ENCODE measurements at places on chromosomes 6 and 20.

- DNase-seq = no peak
These were observed 16.4 kb downstream of the ZNF311 start for GRCh38 chr6:28988536-28989311.

- DNase-seq = no peak
These were observed 6.7 kb upstream of the LAMP5 start for GRCh38 chr20:9507544-9508239.

DNA sequence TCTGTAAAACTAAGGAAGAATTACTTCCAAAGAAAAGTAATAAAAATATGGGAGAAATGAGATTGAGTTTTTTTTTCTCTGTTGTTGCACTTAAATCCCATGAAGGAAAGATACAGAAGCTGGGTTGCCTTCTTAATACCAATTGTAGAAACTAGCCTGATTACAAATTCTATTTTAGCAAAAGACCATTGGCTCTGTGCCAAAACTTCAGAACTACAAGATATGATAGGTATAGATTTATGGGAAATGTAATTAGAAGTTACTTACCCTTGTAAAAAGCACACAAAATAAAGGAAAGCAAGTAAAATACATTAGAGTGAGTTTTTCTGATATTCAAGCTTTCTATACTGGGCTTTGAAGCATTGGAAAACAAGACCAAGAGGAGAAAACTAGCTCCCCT lies 73.5 kb upstream of the SCGN start:
- peak; percentile 16 for DNase-seq

DNA sequence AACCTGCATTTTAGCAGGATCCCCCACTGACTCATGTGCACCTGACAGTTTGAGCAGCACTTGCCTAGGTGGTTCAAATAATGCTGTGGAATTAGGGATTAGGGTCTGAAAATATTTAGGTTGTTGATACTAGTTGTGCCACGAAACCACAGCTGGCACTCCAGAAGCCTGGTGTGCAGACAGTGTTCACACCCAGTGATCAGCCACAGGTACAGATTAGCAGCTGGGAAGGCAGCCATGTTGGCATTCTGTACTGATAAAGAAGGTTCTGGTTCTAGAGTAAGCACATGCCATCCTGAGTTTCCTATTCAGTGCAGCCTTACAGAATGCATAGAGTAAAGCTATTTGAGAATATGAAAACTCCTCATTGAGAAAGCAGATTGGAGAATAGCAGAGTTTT lies 30.1 kb downstream of the TMEM74B start:
- DNase-seq = no peak

DNA sequence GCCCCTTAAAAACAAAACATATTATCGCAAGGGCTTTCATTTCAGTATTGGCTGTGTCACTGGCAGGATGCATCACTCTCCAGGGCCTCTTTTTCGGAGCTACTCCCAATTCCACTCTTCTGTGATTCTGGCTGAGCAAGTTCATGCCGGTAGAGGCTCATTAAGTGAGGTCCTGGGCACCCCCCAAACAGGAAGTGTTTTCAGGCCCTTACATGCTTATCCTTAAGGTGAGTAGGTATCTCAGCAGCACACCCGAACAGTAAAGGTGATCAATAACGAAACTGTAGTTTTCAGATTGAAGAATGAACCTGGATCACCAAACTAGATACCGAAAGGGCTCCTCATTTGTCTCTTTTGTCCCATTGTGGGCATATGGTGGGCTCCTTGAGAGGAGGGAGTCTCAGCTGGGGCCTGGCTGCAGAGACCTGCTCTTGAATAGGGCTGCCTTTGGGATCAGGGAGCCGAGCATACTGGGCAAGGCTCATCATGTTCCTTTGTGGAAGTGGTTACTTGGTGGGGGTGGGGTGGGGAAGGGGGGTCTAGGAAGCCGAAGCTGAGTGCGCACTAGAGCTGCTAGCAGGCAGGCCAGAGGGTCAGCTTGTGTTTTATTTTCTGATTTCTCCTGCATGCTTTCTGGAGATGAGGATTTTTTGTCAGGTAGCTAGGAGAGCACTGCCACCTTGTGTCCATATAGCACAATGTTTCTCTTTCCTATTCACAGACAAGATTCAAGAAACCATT lies 65.2 kb downstream of the CDS2 start:
- peak; percentile 66 for DNase-seq

- DNase-seq = no peak
These were observed 158.3 kb upstream of the OGFRL1 start for GRCh38 chr6:71130277-71130676.

GRCh38 chr6:169424149-169424804 lies 170.6 kb upstream of the THBS2 start:
- DNase-seq = no peak

- DNase-seq = peak; percentile 9
These were observed 3.5 kb upstream of the PRIM2 start for GRCh38 chr6:57313711-57314471.

DNA sequence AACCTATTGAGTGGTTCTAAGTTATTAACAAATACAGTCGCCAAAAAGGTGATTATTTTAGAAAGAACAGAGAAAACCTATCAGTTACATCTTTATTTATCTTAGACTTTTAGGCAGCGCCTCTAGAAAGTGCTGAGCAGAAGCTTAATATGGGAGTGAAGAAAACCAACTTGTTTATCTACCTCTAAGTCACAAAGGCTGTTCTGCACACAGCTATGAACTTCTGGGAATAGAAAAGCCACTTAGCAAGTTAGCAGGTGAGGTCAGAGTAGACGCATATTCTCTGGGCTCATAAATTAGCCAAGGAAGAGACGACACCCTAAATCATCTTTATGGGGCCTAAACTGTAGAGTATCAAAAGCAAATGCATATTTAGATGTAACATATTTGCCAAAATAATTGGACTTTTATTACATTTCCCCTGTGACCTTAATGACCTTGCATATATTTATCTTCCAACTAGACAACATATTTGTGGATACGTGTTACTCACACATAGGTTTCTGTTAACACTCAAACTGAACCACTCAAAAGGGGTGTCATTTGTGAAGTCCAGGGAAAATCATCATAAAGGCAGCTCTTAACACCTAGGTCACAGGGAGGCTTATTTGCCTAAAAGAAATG lies 267.1 kb downstream of the ADGB start:
- DNase-seq = no peak

DNA sequence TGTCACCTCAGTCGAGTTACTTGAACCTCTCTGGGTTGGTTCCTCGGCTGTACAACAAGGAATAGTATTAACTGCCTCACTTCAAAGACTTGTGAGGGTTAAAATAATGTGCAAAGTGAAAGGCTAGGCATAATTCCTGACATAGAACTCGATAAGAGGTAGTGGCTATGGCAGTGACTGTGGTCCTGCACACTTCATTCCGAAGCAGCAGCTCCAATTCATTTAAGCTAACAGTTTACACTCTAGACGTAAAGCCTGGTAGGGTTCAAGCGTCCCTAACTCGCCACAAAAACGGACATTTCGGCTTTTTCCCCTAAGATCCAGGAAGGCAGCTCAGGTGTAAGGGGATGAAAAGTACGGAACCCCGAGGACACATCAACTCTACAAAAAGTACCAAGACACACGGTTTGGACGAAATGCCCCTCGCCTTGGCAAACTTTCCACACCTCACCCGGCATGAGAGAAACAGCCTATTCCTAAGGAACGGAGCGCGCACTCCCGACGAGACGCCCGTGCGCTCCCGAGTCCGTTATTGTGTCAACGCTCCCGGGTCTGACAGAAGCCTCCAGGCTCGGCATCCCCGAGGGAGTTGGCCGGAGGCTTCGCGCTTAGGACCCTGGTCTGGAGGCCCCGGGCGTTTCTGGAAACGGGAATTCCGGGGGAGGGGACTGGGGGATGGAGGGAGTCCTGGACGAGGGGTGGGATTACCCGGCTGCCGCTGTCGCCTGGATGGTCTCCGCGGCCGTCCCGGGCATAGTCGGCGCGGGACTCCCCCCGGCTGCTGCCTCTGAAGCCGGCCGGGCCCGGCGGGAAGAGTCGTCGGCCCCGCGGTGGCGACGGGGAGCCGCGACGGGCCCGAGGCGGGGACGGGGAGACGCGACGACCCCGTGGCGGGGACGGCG lies 937 bp downstream of the ZNF318 start:
- DNase-seq = peak; percentile 31

DNA sequence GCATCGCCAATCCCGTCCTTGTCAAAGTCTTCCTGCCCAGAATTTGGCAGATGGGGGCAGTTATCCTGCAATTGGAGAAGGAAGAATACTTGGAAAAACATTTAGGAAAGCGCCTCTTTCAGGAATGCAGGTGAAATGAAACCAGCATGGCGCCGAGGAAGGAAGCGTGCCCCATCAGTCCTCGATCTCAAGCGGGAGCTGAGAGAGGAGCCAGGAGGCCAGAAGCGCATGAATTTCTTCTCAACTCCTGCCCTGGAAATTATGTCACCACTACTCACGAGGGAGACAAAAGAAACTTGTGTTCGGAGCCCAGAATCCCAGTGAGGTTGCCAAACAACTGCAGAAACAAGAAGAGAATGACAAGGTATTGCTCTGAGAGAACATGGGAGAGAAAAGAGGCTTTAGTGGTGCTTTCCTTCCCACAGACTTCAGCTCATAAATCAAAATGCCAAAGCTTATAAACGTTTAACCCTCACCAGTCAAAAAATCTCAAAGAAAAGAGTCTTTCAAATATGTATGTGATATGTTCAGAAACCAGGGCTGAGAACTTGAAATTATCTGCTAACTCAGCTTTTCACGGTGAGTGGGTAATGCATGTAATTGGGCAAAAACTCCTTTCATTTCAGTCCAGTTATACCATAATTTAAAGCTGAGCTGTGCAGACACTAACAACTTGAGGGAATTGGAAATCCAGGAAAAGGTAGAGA lies 23.9 kb downstream of the THBS2 start:
- no peak for DNase-seq

DNA sequence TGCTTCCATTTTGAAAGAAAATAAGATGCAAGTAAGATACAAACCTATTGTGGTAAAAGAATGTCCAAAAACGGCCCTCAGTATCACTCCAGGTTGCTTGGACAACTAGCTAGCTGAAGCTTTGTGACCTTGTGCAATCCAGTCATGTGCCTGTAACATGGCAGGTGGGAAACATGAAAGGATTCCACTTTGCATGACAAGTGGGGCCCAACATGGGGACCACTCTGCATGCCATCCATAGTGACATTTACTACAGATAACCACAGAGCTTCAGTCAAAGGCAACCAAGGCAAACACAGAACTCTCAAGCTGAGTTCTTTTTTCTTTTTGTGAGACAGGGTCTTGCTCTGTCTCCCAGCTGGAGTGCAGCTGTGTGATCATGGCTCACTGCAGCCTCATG lies 15.8 kb upstream of the FBXO9 start:
- DNase-seq = no peak

DNA sequence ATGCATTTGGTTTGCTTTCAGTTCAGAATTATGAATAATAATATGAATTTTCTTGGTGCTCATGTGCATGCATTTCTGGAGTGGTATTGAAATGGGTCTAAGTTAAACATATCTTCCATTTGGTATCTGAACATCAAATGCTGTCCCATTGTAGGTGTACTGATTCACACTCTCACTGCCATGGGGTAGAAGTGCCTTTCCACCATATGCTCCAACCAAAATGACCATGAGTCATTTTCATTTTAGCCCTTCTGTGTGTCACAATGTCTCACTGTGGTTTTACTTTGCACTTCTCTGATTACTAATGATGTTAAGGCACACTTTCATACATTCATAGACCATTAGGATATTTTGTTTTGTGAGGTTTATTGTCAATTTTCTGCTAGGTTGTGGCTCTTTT lies 211.9 kb downstream of the HAO1 start:
- DNase-seq = no peak

GRCh38 chr6:45132059-45132458 lies 196.1 kb upstream of the RUNX2 start:
- no peak for DNase-seq

- DNase-seq = no peak
These were observed 112.2 kb downstream of the SULF2 start for GRCh38 chr20:47672886-47673670.

DNA sequence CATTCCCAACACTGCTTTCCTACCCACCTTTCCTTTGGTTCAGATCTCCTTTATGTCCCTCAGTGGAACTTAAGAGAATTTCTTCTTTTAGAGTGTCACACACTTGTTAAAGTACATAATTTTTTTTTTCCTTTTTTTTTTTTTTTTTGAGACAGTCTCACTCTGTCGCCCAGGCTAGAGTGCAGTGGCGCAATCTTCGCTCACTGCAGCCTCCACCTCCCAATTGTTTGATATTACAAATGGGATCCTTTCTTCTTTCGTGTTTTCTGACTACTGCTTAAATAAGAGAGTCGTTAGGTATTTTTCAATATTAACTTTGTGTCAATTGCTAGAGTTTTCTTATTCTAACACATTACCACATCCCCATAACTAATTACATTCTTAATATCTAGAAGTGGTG lies 29.1 kb downstream of the NUP153 start:
- DNase-seq = no peak

GRCh38 chr6:43457643-43458042 lies 2.3 kb upstream of the DLK2 start:
- DNase-seq = no peak

- DNase-seq = no peak
These were observed 751.9 kb upstream of the CHD6 start for GRCh38 chr20:42370075-42370474.

- no peak for DNase-seq
These were observed 86.4 kb upstream of the POU3F2 start for GRCh38 chr6:98747960-98748359.

- no peak for DNase-seq
These were observed 44.6 kb upstream of the GGTLC1 start for GRCh38 chr20:24033151-24033550.

GRCh38 chr20:168876-169275 lies 11.6 kb downstream of the DEFB127 start:
- no peak for DNase-seq

- peak; percentile 71 for DNase-seq
These were observed 109.0 kb downstream of the TAF4 start for GRCh38 chr20:61956396-61957342.

- no peak for DNase-seq
These were observed 168.6 kb downstream of the CD83 start for GRCh38 chr6:14286144-14286543.

- DNase-seq = no peak
These were observed 292.5 kb upstream of the SGK1 start for GRCh38 chr6:134610411-134610810.

DNA sequence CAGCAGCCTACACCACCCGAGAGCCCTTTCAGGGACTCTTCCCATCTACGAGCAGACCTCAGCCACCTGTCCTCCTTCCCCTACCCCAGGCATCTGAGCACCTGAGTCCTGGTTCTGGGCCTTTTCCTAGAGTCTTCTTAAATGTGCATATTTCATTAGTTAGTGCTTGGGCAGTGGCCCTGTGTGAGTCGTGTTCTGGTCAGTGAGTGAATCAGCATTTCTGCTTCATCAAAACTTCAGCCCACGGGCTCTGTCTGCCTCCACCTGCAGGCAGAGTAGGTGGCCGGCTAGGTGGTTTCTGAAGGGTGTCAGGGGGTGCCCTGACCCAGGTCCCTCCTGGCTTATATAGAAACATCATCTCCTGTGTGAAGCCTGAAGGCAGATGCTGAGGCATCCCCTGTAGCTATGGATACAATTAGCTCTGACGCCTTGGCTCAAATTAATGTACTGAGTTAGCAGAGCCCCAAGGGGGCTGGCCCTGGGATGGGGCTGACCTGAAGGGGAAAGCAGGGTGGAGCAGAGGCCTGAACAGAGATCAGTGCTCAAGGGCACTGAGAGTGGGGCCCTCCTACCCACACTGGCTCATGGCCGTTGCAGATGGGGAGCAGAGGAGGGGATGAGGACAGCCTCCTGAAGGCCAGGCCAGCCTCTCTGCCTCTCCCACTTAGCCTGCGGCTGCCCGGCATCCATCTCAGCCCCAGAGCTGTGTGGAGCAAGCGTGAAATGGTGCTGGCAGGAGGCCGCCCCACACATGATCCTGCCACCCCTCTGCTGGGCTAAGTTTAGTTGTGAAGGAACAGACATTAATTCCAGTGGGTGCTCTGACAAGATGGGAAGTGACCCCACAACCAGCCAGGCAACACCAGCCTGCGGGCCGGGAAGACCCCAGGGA lies 13.6 kb downstream of the IP6K3 start:
- DNase-seq = peak; percentile 13
